ENCODE measurements at places on chromosomes 4 and X.

- DNase-seq = no peak
Measured at GRCh38 chrX:93538575-93538974, 134.8 kb downstream of the NAP1L3 start.

- DNase-seq = no peak
Measured at GRCh38 chr4:131638781-131639180, 1510.3 kb upstream of the PCDH10 start.

- no peak for DNase-seq
Measured at GRCh38 chr4:2793586-2794485, 951 bp downstream of the SH3BP2 start.

DNA sequence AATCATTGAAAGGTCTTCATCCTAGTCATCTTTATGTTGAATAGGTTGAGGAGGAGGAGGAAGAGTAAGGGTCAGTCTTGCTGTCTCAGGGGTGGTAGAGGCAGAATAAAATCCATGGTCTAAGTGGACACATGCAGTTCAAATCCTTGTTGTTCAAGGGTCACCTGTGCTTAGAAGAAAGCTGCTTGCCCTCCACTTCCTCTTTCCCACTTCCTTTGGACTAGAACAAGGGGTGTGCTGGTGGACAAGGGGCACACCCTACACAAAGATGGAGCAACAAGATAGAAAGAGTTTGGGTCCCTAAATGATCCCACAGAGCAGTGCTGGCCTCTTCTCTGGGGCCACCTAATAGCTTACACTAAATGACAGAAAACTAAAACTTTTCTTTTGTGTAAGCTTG, 47.9 kb downstream of the HSD17B13 start:
- no peak for DNase-seq

DNA sequence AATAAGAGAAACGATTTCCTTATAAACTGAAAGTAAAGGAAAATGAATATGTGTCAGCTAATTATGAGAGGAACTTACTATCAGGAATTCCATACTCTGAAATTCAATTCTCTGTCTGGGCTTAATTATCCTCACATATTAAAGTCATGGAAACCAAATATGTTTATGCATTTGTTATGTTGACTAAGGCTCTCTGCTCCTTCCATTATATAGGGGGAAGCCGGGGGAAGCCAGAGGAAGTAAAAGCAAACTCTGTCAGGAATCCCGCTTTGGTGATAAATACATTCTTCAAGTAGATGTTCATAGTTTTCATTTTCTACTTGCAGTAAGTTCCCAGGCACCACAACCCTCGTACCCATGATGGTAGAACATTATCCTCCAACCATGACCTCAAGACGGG, 142.8 kb upstream of the VCX2 start:
- no peak for DNase-seq

DNA sequence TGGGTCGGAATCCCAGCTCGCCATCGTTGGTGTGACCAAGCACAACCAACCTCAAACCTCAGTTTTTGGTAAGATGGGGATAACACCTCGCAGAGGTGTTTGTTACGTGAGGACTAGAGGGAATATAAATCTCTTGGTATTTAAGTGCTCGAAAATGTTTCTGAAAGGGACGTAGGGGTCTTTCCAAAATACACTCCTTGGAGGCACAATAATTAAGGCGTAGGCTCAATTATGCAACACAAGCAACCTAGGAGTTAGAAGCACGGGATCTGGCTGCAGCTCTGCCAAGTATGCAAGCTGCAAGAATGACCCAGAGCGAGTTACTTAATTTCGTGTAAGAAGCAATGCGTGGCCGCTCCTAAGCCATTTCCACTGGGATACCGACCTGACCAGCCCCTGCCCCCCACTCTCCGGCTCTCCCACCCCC, 552 bp downstream of the ADH5 start:
- peak; percentile 26 for DNase-seq

GRCh38 chrX:19560611-19561010, 45.3 kb upstream of the MAP3K15 start:
- DNase-seq = no peak

- DNase-seq = no peak
Measured at GRCh38 chrX:47807548-47807947, 29.2 kb upstream of the ZNF81 start.

GRCh38 chr4:112736718-112737135, 99.8 kb downstream of the LARP7 start:
- DNase-seq = no peak

DNA sequence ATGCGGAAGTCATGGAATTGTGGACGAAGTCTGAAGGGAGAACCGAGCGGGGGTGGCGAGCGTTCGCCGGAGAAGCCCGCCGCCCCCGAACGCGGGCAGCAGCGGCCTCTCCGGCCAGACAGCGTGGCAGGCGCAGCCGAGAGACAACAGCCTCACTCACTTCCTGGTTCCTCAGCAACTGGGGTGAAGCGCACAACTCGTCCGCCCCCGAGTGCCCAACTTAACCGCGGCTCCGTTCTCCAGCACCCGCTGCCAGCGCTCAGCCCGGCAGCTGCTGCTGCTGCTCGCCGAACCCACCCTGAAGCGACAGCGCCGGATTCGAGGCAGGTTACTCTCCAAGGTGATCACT, 68.0 kb downstream of the NOCT start:
- DNase-seq = peak; percentile 29

GRCh38 chrX:1246816-1247215, 21.8 kb upstream of the CSF2RA start:
- peak; percentile 86 for DNase-seq

- DNase-seq = no peak
Measured at GRCh38 chr4:71994559-71994958, 37.2 kb upstream of the NPFFR2 start.

DNA sequence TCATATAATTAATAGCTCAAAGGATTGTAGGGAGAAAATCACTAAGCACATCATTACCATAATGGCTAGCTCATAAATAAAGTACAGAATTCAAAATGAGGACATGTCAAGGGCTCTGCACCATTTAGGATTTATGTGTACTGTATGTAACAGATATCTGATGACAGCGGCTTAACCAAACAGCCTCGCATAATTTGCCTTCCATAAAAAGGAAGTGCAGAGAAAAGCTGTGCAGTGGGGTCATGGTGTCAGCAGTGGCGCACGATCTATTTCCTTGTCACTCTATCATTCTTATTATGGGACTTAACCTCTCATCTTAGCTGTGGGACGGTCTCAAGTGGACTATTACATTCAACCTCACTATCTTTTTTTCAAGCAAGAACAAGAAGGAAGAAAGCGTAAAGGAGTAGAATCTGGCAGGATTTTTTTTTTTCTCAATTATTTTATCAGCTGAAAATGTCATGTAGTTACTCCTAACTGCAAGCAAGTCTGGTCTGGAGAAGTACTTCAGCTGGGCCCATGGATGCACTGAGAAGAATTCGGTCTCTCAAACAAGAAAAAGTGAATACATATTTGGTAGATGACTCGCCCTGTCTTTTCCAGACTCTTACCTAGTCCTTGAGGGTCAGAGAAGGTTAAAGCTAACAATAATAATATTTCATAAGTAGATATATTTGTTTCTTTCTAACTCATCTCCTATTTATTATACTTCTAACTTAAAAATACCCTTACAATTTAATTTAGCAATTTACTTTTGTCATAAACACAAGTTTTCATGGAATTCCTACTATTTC, 94.6 kb downstream of the COX18 start:
- DNase-seq = no peak

GRCh38 chr4:118983831-118984230, 95.2 kb downstream of the SYNPO2 start:
- no peak for DNase-seq

- DNase-seq = no peak
Measured at GRCh38 chrX:20267607-20267930, 860 bp upstream of the RPS6KA3 start.

DNA sequence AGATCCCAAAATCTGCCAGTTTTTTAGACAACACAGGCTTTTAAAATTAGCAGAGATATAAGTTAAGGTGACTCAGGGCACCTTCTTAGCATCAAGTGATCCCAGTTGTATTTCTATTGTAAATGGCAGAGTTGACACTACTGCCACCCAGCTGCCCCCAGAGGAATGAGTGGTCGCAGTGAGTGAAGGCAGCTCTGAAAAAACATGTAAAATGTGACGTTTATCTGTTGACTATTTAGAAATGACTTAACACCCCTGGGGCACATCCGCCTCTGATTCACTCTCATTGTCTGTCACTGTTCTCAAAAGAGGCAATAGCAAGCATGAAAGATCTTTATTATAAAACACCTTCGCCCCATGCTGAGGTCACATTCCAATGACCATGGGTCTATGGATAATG, 592.4 kb downstream of the ACTRT1 start:
- peak; percentile 2 for DNase-seq

DNA sequence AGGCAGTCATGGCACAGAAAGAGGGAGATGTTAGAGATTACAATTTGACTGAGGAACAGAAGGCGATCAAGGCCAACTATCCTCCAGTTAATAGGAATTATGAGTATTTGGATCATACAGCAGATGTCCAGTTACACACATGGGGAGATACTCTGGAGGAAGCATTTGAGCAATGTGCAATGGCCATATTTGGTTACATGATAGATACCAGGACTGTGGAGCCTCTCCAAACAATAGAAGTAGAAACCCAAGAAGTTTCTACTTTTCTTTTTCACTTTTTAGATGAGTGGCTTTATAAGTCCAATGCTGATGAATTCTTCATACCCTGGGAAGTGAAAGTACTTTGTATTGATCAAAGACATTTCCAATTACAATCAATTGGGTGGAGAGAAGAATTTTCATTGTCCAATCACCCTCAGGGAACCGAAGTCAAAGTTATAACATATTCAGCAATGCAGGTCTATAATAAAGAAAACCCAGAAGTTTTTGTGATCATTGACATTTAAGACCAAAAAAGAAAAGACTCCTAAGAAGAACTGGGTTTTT, 139.1 kb downstream of the MAB21L2 start:
- DNase-seq = no peak

DNA sequence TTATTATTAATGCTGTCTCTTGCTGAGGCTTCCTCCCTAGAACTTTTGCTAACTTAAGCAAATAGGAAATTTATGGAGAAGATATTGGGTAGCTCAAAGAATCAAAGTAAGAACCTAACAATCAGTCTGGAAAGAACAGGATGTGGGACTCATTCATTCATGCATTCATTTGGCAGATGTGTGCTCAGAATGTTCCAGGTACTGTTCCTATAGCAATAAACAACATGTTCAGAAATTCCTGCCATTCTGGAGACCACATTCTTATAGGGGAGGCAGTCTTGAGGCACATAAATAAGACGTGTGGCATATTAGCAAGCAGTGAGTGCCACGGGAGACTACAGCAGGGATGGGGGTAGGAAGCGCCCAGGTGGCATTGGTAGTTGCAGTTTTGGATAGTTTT, 5.0 kb downstream of the GRK4 start:
- DNase-seq = no peak

DNA sequence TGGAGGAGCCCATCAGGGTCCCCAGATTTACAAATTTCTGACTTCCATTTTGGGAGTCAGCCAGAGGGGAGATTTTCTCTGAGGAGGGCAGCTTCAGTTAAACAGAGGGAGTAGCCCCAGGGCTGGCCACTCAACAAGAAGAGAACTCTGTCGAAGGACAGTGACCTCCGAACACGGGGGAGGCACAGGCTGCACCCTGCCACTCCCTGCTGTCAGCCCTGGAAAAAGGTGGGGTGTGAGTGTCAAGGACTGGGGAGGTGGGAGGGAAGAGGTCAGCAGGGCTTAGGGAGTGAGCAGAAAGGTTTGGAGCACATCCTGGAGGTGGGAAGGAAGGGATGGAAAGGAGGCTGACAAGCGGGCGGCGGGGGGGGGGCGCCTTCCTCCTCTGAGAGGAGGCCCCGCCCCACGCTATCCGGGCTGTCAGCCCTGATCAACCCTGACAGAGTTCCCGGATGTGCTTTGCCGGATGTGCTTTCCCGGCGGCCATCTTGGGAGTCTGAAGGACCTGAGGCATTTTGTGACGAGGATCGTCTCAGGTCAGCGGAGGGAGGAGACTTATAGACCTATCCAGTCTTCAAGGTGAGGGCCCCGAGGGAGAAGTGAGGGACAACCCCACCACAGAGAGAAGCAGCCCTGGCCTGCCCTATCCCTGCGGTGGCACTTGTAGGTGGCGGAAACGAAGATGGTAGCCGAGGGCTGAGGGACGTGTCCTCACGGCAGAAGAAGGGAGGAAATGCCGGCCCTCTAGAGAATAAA, at the start of gene MAGEC1:
Gene MAGEC1 (plus strand): TSS at position 495 of the 756 bp plus-strand sequence. CDS start 1,179 bp downstream, outside the sequence.
- DNase-seq = no peak

DNA sequence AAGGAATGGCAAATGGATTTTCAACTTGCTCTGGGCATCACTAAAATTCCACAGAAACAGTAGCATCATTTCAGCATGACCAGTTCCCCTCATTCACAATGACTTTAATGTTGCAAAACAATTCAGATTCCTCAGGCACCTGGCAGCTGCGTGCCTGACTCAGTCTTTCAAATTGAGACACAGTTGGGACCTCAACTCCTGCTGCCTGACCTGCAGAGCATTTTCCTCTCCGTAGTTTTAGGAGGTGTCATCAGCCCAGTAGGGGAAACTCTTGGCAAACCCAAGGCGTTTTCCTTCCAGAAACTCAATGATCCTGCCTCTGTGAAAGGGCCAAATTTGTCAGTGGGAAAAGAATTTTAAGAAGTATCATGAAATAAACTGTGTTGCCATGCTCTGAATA, 388.9 kb downstream of the SPRY1 start:
- no peak for DNase-seq

DNA sequence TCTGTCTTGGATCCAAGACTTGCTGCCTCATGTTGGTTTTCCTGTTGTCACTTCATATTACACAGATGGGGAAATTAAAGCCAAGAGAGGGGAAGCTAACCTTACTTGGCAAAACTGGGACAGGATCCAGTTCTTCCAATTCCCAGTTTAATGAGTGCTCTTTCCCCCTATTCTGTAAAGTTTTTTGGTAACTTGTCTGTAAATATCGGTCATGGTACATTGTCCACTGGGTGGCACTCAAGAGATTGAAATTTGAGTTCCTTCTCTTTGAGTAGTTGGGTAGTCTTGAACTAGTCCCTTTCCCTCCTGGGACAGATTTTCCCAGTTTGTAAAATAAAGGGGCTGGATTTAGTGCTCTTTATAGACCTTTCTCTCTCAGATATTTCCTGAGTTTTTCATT, 12.4 kb upstream of the EOLA2 start:
- peak; percentile 8 for DNase-seq

Measured in neural crest cell (in vitro differentiated cells).